ENCODE measurements at places on chromosomes 7 and 10. TPM values are rescaled to one million over a fixed set of nuclear protein-coding genes. Genes with fewer than 3 reads are reported as not detected.

DNA sequence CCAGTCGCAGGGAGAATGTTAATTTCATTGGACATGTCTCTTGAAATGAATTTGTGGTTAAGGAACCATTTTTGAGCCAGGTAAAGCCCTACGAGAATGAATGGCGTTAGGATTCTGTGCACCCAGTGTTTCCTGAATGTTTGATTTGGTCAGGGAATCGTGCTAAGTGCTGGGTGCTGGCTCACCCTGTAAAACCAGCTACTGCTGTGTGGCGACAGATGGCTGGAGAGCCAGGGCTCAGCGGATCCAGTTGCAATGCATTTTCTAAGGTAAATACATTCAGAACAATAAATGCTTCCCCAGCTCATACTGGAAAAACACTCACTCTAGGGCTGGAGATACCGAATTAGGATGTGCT lies 355.5 kb downstream of the GLRX3 start:
- no peak for DNase-seq

DNA sequence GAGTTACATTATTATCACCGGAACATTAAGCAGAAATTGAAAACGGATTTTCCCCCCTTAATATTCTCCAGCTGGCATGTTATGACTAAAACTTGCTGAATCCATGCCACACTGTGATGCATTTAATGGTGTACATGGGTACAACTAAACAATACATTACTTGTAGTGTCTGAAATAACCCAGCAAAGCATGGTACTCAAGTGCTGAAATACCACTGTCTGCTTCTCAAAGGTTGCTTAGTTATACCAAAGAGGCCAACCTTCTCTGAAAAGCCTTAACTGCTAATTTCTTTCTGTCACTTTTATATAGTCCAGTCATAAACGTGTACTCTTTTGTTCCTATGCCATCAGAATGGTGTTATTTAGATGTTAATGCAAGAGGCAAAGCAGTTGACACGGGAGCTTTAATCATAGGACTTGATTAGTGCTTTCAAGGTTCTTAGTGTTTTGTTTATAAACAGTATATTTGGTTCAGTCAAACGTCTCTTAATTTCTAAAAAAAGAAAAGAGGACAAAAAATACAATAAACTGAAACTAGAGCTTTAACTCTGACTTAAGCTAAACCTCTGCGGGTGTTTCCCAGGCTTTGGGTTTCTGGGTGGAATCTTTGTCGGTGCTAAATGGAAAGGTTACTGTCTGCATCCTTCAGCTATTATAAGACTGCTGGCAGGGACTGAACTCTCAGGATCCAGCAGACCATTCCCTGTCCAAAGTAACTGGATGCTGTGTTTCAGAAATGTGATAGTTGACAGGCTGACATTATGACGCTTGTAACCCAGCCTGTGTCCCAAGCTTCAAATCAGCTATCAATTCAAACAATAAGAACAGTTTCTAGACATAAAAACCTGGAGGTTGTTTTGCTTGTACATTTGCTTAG lies 202.6 kb downstream of the PPP1R3A start:
- no peak for DNase-seq

CPVL gene
- 0.64 TPM for total RNA-seq

DNA sequence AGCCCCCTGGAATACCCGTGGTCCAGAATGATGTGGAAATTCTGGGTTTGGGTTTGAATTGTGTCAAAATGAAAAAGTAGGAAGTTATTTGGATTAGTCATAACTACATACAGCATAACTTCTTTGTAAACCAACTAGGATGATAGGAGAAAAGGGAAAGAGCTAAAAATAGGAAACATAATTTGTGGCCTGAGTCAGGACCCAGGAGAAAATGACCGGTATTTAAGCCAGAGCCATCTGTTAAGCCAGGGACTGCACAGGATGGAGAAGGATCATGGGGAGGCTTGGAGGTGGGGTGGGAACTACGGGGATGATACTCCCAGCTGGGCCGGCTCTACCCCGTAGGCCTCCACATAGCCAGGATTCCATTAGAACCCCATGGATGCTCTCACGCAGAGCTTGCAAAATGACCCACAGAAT lies 98.6 kb downstream of the MYOF start:
- DNase-seq: peak; percentile 91

DNA sequence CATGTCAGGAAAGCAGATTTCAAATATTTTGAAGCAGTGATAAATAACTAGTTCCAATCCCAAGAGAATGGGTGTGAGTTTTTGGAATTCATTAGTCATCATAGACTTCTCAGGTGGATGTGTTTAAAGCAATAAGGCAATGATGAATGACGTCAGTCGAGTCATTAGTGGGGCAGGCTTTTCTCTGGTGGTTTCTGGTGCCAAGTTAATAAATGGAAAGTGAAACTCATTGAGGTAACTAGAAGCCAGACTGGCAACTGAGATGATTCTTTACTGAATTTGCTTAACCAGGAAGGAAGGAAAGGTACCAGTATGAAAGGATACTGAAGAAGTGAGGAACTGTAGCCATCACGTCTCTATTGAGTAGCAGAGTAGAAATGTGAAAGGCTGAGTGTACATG lies 311.0 kb downstream of the GPAM start:
- peak; percentile 11 for DNase-seq

NPC1L1 gene
- total RNA-seq: not detected

DNA sequence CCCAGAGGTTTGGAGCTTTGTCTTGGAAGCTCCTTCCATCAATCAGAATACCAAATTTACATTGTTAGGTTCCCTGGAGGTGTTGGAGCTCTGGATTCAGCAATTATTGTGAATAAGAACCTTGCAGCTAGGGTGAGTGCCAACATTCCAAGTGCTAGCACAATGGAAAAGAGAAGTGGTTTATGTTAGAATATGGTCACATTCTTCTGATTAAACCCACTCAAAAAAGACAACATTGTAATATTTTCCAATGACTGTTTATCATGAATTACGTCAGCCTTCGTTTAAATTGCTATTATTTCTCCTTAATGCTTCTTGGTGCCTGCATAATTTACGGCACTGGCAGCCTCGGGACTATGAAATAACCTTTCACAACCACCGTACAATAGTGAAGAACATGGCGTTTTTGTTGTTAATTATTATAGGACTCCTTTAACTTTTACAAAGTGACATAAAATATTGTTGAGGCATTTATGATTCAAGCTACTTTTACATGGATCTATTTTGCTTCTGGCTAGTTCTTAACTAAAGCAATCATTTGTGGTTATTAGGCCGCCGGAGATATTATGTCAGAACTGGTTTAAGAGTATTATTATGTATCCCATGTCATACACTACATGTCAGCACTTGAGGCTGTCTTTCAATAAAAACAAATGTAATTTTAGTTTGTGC lies 117.7 kb downstream of the ARID5B start:
- peak; percentile 63 for DNase-seq

GRCh38 chr10:36446881-36447280 lies 678.5 kb upstream of the ANKRD30A start:
- no peak for DNase-seq

- no peak for DNase-seq
These were observed 252.5 kb downstream of the PAXIP1 start for GRCh38 chr7:154750353-154750801.

EEPD1 gene
- total RNA-seq: 24.3 TPM

DNA sequence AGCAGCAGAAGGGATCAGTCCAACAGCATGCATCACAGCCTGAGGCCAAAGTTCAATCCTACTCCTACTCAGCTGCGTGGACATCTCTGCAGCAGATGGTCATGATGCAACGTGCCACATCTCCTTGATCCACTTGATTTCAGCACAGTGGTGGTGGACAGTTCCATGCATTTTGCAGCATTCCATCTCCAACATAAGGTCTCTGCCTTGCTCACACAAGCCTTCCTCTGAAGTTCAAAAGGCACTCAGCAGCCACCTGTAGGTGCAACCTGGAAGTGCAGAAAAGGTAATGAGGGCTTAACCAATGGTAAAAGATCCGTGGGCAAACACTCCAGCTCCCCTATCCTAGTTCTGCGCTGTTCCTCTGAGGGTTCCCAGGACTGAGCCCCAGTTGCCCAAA lies 57.5 kb upstream of the CHCHD3 start:
- DNase-seq: peak; percentile 42

DNA sequence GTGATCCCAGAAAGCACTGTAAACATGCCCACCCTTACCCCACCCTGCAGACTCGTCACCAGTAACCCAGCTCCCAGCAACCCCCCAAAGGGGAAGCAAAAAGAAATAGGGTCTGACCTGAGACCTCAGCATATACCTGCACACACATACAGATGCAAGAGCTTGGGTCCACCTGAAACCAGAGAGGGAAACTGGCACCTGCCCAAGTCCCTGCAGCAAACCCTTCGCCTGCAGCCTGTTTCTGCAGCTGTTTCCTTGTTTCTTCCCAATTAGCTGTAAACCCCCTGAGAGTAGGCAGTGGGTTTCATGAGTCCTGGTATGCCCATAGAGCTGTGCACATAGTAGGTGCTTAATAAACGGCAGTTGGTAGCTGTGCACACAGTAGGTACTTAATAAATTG lies 140.5 kb downstream of the FGFR2 start:
- no peak for DNase-seq

DNA sequence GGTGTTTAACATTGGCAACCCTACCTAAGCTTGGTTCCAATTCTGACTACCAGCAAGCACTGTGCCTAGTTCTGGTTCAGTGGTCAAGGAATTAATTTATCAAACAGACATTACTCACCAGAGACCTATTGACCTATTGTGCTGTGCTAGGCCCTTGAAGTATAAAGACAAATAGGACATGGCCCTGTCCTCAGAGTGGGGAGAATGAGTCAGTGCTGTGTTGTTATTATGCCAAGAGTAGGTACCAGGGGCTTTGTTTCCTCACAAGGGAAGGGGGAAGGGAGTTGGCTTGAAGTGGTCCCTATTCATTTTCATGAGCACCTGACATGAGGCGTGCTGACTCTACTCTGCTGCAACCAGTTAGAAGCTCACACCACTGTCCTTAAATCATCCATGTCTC lies 62.6 kb upstream of the PLPP4 start:
- DNase-seq: peak; percentile 85

GRID1 gene
- total RNA-seq: not detected

GRCh38 chr7:158944195-158944594 lies 87.8 kb downstream of the DYNC2I1 start:
- DNase-seq: no peak

GRCh38 chr7:5143935-5144903 lies 45.8 kb upstream of the WIPI2 start:
- peak; percentile 60 for DNase-seq

SEC61A2 gene
- 5.0 TPM for total RNA-seq

- DNase-seq: no peak
These were observed 266.4 kb downstream of the SORCS3 start for GRCh38 chr10:104907521-104907920.

DNA sequence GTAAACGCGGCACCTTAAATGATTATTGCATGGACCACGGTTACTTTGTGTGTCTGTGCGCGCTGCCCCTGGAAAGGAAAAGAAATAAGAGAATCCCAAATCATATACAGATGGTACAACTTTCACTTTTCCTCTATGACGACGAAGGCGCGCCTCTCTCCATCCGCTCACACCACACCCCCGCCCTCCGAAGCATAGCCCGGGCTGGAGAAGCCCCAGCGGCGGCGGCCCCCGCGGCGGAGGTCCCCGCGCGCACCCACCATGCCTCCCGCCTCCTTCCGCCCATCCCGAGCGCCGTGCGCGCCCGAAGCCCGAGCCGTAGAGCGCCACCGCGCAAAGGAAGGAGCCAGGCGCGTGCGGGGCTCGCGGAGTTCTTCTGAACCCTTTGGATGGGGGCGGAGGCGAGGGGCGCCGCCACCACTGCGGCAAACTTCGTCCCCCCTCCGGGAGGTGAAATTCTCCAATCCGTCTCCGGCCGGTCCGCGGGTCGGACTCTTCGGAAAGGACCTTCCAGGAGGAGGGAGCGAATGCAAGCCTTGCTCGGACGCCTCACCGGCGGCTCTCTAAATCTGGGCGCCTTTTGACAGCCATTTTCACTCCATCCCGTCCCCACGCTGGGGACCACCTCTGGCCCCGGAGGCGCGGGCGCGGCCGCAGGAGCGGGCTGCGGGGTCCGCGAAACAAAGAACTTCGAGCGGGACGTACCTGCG lies 588 bp downstream of the GLI3 start:
- peak; percentile 63 for DNase-seq

ZEB1 gene
- 14.4 TPM for total RNA-seq

- no peak for DNase-seq
These were observed 119.2 kb upstream of the NPVF start for GRCh38 chr7:25347360-25348066.

- peak; percentile 32 for DNase-seq
These were observed 816 bp downstream of the DMTF1 start for GRCh38 chr7:87152897-87153641.

GRCh38 chr7:2637505-2638223 lies 5.9 kb downstream of the TTYH3 start:
- no peak for DNase-seq

SRRM3 gene
- total RNA-seq: 0.27 TPM

DNA sequence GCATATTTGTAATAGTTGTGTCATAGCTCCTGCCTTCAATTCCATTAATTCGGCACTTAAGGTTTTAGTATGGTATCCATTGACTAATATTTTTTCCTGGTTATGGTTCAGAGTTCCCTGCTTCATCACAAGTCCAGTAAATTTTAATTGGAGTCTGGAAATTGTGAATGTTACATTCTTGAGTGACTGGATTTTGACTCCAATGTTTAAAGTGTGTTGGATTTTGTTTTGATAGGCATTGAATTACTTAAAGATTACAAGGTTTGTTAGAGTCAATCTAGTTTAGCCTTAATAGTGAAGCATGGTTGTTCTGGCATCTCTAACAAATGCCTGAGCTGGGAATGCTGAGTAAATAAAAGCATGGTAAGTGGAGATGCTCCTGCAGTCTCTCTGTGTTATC lies 326.6 kb upstream of the IGFBP3 start:
- DNase-seq: no peak

- no peak for DNase-seq
These were observed 2.2 kb upstream of the GTF2I start for GRCh38 chr7:74655324-74655723.

PLA2G12B gene
- not detected for total RNA-seq

DNA sequence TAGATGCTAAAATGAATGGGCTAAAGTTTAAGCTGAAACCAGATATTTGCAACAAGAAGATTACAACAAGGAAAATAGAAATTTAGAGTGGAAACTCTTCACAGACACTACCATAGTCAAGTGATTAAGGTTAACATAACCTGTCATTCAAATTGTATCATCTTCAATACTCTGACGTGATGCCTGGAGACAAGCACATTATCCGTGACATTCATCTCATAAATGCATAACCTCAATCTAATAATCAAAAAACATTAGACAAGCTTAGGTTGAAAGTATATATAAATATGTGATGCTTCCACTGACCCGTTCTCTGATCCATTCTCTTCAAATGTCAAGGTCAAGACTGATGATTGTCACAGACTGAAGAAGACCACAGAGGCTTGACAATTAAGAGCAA lies 263.8 kb upstream of the MEOX2 start:
- no peak for DNase-seq

- DNase-seq: peak; percentile 33
These were observed 25.4 kb downstream of the CYP2C9 start for GRCh38 chr10:94963901-94964300.
